ENCODE measurements at places on chromosomes 3 and 15.

- no peak for DNase-seq
Observed at GRCh38 chr15:82829234-82829633, 19.8 kb downstream of the WHAMM start.

DNA sequence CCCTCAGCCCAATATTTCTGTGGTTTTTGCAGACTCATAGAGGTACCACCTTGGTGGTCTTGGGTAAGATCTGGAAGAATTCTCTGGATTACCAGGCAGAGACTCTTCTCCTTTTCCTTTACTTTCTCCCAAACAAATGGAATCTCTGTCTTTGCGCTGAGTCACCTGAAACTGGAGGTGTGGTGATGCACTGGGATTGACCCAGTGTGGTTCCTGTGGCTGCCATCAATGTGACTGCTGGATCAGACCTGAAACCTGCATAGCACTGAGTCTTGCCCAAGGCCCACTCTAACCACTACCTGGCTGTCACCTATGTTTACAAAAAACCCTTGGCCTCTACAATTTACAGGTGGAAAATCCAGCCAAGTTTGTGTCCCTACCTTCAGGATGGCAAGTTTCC lies 295.3 kb downstream of the RBMS3 start:
- DNase-seq, result no peak

GRCh38 chr15:68463996-68464395 lies 32.0 kb upstream of the ITGA11 start:
- DNase-seq, result no peak

GRCh38 chr3:48503401-48504050 lies 448 bp downstream of the SHISA5 start:
- no peak for DNase-seq

- no peak for DNase-seq
Observed at GRCh38 chr3:71054312-71054711, 529.2 kb downstream of the FOXP1 start.

DNA sequence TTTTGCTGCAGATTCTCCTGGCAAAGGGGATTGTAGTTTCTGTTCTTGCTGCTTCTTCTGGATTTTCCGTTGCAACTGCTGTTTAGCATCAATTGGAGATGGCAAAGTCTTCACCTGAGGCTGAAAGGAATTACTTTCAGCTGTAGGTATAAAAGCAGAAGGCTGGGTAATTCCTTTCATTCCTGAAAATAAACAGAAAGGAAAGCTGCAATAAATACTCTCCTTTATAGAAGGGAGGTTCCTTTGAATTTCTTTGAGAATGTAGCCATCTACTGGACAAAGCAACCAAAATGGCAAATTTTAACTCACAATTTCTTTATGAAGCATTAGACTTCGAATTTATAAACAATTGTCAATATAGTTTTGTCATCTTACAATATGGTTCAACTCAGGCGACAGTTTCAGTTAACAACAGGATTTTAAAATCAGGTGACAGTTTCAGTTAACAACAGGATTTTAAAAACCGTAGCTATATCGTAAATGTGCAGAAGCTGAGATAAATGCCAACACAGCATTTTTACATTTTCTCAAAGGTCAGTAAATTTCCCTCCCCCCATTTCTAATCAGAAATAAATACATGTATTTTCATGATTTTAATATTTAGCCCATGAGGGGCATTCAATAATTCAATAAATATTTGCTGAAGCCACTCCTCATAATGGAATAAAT lies 104.9 kb upstream of the NEDD4 start:
- DNase-seq, result no peak

- DNase-seq, result no peak
Observed at GRCh38 chr3:30648670-30649357, 42.4 kb downstream of the TGFBR2 start.

GRCh38 chr3:29242296-29242695 lies 38.6 kb upstream of the RBMS3 start:
- DNase-seq, result no peak

DNA sequence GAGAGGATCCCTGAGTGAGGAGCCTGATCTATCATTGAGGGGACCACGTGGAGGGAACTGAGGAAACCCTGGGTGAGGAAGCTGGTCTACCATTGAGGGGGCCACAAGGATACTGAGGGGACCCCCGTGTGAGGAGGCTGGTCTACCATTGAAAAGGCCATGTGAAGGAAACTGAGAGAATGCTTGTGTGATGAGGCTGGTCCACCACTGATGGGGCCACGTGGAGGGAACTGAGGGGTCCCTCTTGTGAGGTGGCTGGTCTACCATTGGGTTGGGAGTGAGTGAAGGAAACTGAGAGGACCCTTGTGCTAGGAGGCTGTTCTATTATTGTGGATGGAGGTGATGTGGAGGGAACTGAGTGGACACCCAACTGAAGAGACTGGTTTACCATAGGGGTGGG lies 161.3 kb downstream of the FBLN2 start:
- DNase-seq, result no peak

- no peak for DNase-seq
Observed at GRCh38 chr3:40267937-40268724, 41.4 kb upstream of the EIF1B start.

GRCh38 chr3:100968932-100969906 lies 24.0 kb downstream of the ABI3BP start:
- no peak for DNase-seq

- DNase-seq, result no peak
Observed at GRCh38 chr15:98977441-98977840, 30.2 kb downstream of the PGPEP1L start.

DNA sequence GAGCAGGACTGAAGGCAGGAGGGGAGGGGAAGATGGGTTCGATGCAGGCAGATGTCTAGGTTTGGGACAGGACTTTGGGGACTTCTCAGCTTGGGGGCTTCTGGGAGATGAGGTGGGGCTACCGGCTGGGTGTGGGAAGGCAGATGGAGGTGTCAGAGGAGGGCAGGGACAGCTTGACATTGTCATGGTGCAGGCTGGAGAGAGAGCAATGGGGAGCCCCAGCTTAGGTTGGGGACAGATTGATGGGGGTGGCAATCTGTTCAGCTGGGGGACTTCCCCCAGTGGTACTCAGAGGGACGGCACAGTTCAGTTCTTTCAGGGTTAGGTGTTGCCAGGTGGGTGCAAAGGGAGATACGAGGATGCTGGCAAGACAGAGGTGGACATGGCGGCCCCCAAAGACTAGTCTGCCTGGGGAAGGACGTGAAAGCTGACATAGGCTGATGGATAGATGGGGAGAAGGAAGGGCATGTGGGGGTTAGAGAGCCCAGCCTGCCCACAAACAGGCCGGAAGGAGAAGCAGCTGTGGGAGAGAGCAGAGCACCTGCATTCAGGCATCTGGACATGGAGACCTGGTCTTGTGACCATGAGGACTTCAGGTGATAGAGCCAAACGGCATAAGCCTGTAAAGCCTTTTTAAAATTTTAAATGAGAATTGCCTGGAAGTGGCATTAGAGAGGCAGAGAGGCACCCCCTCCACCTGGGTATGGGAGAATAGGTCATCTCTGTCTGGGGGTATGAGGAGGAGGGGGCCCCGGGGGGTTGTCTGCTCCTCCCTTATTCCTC lies 21.1 kb downstream of the ACAA1 start:
- DNase-seq, result no peak

- DNase-seq, result no peak
Observed at GRCh38 chr3:23829242-23829934, 23.6 kb downstream of the UBE2E1 start.

DNA sequence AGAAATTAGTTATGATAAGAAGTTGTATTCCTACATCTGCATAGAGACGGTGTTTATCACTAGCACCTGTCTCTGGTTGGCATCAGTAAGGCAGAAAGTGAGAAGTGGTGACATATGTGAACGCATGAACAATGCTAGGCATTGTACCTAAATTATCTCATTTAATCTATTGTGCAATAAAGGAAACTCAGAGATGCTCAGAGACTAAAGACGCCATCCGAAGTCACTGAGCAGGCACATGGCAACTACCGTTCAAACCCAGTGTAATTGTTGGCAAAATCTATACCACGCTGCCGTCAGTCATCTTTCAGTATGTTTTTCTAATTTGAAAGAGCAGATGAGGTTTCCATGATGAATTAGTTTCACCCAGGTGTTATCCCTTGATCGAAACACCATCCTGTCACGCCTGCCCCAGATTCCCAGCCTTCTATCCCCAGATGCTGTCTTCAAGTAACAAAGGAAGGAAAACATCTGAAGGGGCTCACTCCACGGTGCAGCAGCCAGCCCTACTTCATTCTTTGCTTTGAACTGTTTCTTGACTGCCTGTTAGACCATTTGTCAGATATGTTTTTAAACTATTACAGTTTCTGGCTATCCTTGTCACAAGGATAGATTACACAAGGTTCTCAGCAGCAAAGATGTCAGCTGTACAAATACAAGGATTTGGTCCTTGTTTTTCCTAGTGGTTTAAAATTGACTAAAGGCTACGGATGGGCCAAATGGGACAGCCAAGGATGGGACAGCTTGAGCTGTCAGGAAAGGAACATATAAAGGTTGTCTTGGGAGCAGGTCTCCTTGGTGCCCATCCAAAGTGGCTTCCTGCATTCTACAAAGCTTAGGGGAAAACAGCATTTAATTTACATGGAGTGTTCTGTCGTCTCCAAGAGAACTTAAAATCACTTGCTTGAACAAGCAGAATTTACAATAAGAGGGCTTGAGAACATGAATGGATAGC lies 99.1 kb downstream of the TMEM108 start:
- no peak for DNase-seq

GRCh38 chr3:4834403-4834866 lies 144.8 kb upstream of the BHLHE40 start:
- DNase-seq, result peak; percentile 76

- no peak for DNase-seq
Observed at GRCh38 chr3:4322635-4323034, 19.5 kb downstream of the SETMAR start.

DNA sequence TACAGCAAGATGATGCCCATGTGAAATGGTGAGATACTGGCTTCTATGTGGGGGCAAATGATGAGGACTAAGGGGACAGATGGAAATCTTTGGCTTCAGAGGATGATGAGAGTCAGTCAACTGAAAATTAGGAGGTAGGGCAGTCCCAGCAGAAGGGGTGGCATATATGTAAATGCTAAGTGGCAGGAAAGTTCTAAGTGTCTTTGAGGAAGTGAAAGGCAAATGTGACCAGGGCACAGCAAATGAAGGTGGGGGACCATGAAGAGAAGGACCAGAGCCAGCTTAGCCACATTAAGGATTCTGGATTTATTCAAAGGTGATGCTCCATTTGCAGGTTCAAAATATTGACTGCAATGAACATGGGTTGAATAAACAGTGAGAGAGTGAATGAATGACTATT lies 29.2 kb upstream of the LIMD1 start:
- DNase-seq, result no peak

DNA sequence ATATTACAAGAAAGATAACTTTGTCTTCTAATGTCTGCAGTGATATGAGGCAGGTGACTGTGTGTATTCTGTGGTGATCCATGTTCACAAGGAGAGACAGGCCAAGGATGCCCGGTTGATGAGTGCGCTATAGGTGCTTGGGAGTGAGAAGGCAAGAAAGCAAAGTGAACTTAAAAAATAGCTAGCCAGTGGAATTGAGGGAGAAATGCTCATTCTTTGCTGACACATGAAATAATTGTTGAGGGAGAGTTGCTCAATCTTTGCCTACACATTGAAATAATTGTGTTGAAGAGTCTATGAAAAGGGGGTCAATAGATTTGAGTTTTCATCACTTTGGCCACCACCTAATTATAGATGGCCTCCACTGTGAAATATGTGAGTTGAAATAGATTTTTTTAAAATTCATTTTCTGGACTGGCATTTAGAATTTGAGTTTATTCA lies 156.3 kb downstream of the LPP start:
- no peak for DNase-seq

DNA sequence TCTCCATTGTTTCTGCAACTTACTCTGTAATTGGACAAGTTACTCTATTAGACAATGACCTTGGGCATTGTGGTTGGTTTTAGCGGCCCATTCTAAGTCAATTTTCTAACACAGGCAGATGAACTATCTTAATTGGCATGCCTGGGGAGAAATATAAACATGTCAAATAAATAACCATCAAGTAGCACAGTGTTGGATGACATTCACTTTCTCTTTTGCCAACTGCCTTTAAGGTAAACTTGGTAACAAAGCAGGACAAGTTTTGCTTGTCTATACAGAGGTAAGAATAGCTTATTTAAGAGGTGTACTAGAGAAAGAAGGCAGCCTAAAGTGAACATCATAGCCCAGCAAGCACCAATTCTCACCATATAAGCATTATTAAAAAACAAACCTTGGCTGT lies 599.6 kb downstream of the GBE1 start:
- DNase-seq, result no peak

DNA sequence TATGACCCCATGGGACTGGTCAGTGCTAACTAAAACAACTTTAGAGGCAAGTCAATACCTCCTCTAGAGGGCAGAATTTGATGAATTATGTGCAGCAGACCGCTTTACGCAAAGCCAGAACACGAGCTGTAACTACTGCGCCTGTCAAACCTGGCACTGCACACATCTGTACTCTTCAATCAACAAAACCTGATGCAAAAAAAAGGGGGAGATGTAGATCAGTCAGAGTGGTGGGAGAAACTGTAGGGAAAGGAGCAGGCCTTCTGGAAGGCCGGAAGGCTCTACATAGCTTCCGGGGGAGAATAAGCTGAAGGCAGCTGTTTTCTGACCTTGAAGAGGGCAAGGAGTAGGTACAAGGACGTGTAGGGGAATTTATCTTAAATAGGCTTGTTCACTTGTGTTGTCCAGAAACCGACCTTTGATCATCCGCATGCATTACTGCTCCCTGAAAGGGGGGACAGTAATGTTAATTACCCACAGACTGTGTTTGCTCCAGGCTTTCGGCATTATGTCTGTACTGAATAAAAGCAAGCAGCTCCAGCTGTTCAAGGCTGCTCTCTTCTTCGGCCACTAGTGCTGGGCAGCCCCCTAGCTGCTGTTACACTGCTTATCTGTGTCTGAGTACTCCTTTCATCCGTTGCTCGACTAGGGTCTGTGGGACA lies 41.0 kb downstream of the GPR160 start:
- DNase-seq, result no peak

DNA sequence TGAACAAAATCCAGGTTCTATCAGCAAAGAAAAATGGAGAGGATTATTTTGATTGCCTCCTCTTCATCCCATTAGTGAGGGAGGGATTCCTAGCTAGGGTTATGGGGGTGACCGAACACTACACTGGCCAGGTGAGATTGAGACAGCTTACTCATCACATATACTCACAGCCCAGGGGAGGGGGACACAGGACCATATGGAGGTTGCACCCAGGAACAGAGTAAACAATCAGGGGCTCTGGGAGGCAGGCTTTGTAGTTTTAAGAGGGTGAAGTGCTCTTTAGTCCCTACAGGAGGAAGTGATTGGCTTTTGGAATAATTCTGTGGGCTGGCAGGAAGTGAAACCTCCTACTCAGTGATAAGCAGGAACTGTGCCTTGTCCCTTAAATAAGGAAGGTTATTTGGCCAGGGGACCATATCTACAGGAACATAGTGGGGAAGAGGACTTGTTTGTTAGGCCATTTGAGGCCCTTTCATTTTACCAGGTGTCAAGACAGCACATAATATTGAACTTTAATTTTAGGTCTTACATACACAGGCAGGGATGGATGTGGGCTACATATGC lies 17.5 kb upstream of the KCTD6 start:
- DNase-seq, result no peak

- no peak for DNase-seq
Observed at GRCh38 chr3:122239112-122239511, 55.6 kb downstream of the CASR start.

GRCh38 chr3:117628823-117629291 lies 919.3 kb downstream of the TUSC7 start:
- DNase-seq, result no peak

- no peak for DNase-seq
Observed at GRCh38 chr15:73075160-73075859, 23.0 kb downstream of the NEO1 start.

- DNase-seq, result no peak
Observed at GRCh38 chr15:33007303-33007855, 187.1 kb downstream of the FMN1 start.
